Cardiac muscle cell (in vitro differentiated cells and primary cell): ENCODE measurements at places on chromosomes 2 and 18.
A peak's percentile ranks its signal among the peaks of the same experiment; 100 is the strongest.

DNA sequence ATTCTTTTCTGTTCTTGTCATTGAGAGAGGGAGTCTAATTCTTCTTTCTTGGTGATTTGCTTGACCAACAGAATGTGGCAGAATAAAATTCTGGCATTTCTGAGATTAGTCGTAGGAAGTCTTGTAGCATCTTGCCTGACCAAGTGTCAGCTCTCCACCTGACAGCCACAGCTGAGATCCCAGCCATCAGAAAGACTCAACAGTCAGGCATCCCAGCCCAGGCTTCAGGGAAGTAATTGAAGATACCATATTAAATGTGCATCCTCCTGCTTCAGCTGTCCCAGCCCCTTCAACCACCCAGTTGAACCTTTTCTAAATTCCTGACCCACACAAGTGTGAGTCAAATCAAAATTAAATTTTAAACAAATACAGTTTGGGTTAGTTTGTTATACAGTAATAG lies 208.3 kb downstream of the PIK3C3 start:
- DNase-seq: no peak

- no peak for DNase-seq
These were observed 260.3 kb downstream of the TPGS2 start for GRCh38 chr18:36568487-36568886.

- DNase-seq: no peak
These were observed 120.1 kb upstream of the MGAT5 start for GRCh38 chr2:134133622-134134312.

DNA sequence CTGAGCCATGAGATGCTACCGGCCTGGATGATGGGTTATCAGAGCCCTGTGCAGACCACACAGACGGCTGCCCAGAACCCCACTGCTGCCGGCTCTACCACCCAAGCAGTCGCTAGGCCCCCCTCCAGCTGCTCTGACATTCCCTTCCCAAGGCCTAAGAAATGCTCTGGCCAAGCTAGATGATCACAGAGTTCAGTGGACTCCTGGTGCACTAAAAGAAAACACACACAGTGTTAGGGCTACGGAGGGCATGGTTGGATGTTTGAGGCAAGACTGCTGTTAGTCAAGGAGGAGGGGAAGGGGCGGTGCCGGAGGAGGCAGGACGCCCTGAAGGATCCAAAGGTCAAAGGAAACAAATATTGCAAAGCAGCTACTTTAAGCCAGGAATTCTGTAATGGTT lies 174.5 kb downstream of the MYCN start:
- no peak for DNase-seq

DNA sequence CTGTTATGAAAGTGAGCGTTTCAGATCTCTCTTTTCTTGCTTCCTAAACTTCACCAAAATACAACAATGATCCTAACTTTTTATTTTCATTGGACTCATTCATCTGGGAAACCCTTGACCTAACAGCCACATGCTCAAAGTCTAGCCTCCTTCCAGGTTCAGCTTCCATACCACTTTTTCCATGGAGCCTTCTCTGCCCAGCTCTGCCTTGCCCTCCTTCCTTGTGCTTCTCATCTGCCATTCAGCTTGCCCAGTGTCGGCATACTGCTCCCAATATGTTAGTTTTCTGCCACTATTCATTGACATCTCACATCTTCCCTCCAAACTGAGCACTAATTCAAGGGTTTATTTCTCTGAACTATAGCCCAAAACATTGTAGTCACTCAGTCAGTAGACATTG lies 214.7 kb downstream of the RAD51AP2 start:
- no peak for DNase-seq

GRCh38 chr2:174009488-174010223 lies 44.5 kb upstream of the SP3 start:
- DNase-seq: no peak

- DNase-seq: no peak
These were observed 132.8 kb downstream of the ARHGAP15 start for GRCh38 chr2:143261986-143262385.

GRCh38 chr2:216464104-216464720 lies 34.4 kb upstream of the RPL37A start:
- DNase-seq: peak; percentile 79

GRCh38 chr2:48424866-48425265 lies 105.1 kb upstream of the STON1 start:
- DNase-seq: no peak

DNA sequence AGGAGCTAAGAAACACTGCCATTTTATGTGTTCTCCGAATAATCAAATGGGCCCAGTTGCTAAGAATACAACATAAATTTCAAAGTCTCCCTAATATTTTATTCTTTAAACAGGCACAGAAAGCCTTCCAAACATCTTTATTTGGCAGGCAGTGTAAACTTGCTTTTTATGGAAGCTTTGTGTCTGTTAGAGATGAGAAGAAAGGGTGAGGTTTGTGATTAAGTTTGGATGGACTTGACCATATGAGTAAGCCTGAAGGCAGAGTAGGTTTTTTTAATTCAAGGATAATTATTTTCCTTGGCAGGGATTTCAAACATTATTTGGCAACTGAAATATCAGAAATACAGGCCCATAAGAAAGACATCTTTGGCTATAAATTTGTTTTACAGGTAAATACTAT lies 62.9 kb downstream of the COX7A2L start:
- DNase-seq: no peak

DNA sequence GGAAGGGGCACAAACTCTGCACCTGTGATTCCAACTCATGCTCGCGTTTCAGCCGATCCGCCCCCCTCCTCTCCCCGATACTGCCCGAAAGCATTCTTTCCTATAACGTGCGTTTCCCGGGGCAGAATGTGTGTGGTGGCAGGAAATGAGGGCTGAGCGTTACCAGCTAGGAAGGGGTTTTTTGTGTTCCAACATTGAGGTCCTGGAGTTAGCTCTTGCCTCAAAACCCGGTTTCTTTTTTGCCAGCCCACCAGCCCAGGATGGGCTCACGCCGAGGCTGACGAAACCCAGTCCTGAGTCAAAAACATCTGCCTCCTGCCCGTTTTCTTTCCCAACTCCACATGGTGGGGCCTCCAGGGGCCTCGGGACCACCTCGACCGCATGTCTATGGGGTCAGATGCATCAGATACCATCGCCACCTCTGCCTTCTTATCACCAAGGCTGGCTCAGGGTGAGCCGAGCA lies 113.7 kb upstream of the COPS8 start:
- DNase-seq: no peak

- no peak for DNase-seq
These were observed 199.9 kb downstream of the ACTR3 start for GRCh38 chr2:114089636-114090319.

DNA sequence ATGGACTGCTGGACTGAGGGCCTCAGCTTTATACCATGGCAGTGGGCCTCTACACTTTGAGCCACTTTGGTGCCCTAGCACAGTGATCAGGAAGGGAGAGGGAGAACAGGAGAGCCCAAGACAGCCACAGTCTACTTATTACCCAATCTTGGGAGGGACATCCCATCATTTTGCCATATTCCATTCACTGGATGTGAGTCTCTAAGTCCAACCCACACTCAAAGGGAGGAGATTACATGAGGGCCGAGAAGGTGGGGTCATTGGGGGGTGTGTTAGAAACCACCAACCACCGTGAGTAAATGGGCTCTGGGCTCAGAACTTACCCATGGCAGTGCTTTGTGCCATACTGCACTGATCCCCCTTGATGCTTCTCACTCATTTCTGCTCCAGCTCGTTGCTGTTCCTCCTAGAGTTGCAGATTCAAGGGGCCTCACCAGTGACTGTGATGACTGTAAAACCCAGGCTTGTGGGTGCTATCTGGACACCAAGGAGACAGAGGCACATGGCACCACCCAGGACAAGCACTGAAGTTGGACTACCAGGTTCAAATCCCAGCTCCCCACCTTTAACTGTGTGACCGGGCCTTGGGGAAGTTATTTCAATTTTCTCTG lies 97.6 kb upstream of the RAB6C start:
- DNase-seq: no peak

GRCh38 chr2:232418056-232418455 lies 11.4 kb downstream of the ALPG start:
- no peak for DNase-seq

- DNase-seq: no peak
These were observed 31.2 kb downstream of the PIEZO2 start for GRCh38 chr18:11118051-11118766.

DNA sequence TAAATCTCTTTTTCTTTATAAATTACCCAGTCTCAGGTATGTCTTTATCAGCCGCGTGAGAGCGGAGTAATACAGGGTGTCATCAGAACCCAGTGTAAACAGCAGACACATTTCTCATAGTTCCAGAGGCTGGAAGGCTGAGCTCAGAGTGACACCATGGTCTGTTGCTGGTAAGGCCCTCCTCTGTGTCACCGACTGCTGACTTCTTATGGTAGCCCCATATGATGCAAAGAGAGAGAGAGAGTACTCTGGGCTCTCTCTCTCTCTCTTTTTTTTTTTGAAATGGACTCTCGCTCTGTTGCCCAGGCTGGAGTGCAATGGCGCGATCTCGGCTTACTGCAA lies 60.0 kb downstream of the SNORC start:
- no peak for DNase-seq
